ENCODE measurements at places on chromosomes 5 and 9. TPM values are rescaled to one million over a fixed set of nuclear protein-coding genes. Genes with fewer than 3 reads are reported as not detected.
A peak's percentile ranks its signal among the peaks of the same experiment; 100 is the strongest.

DNA sequence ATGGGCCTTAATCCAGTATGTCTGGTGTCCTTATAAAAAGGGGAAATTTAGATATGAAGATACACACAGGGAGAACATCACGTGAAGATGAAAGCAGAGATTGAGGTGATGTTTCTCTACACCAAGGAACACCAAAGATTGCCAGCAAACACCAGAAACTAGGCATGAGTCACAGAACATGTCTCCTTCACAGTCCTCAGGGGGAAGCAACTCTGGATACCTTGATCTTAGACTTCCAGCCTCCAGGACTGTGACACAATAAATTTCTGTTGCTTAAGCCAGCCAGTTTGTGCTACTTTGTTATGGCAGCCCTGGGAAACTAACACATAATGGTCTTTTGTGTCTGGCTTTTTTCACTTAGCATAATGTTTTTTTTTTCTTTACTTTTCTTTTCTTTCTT, 41.2 kb upstream of the STRBP start:
- DNase-seq = no peak

DNA sequence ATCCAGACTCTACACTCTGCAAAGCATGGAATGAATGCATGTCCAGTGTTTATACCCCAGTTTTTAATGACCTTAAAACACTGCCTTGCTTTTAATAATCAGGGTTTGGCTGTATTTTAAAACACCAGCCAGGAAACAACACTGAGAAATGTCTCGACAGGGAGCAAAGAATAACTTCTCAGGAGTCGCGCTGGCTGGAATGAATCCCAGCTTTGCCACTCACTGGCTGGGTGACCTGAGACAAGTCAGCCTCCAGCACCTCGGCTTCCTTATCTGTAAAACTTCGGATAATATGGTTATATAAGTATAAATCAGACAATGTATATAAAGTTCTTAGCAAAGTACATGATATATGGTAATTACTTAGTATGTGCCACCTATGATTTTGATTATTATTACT, 505.0 kb downstream of the SPOCK1 start:
- no peak for DNase-seq

DNA sequence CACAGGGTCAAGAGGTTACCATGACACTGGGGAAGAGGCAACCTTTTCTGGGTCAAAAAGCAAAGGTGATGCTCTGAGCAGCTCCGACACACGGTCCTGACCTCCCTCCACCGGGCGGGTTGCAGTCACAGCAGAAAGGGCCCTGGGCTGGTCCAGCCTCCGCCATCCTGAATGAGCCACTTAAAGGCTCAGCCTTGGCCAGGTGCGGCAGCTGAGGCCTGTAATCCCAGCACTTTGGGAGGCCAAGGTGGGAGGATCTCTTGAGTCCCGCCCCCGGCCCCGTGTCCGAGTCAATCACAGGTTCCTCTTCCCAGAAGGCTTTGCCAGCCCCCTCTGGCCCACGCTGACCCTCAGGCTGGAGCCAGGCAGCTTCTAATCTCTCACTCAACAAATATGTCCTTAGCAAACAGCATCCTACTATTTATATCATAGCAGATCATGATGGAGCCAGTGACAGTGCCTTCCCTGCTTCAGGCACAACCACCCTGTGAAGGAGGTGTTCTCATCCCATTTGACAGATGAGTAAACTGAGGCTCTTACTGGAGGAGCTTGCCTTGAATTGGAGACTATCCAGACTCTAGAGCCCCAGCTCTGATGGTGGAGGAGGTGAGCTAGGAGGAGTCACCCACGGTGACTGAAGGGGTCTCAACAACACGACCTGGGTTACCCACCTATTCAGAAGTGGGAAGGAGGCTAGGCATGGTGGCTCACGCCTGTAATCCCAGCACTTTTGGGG, 79.1 kb downstream of the LRSAM1 start:
- no peak for DNase-seq

DNA sequence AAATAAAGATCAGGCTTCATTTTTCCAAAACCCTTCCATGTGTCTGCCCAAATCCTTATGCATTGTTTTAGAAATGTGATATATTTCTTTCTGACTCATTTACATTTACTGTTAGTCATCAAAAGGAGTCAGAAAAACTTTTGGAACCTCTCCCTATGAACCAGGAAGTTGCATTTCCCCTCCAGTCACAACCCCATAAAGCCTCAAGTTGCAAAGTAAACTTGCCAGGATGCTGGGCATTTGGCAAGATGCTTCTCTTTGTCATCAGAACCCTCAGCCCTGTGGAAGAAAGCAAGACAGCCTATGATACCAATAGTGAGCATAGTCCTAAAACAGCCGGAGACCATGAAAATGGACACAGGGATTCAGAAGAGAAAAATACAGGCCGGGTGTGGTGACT, 84.2 kb downstream of the MUSK start:
- peak; percentile 93 for DNase-seq

- DNase-seq = peak; percentile 49
Measured at GRCh38 chr9:14198047-14198840, 115.7 kb downstream of the NFIB start.

- no peak for DNase-seq
Measured at GRCh38 chr5:135894276-135894675, 1.4 kb downstream of the IL9 start.

GRCh38 chr5:40041452-40041851, 616.7 kb upstream of the DAB2 start:
- no peak for DNase-seq

GRCh38 chr5:111142932-111143331, 50.8 kb downstream of the WDR36 start:
- peak; percentile 12 for DNase-seq

GRCh38 chr9:87065981-87066380, 118.7 kb upstream of the GAS1 start:
- DNase-seq = no peak

DNA sequence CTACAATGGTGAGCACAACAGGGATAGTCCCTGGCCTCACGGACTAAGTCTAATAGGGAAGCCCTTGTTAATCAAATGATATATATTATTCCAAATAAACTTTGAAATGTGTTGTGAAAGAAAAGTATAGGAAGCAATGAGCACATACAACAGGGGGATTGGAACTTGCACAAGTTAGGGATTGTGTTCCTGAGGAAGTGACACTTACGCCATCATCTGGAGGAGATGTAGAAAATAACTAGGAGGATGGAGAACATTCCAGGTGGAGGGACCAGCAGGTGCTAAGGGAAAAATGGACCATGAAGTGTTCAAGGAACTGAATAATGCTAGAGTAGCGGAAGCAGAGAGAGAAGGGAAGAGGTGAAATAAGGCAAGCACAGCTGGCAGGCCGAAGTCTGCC, 18.8 kb upstream of the RPS23 start:
- no peak for DNase-seq

DNA sequence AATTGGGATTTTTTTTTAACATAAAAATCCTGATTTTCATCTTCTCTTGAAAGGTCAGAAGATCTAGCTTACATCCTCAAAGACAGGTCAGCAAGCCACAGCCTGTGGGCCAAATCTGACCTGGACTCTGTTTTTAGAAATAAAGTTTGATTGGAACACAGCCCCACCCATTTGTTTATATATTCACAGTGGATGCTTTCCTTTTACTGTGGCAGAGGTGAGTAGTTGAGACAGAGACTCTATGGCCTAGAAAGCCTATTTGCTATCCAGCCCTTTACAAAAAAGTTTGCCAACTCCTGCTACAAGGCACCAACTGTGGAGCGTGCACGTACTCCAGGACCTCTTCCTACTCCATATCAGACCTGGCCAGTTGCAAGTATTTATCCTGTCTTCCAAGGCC, 13.4 kb upstream of the CCNJL start:
- DNase-seq = no peak

DNA sequence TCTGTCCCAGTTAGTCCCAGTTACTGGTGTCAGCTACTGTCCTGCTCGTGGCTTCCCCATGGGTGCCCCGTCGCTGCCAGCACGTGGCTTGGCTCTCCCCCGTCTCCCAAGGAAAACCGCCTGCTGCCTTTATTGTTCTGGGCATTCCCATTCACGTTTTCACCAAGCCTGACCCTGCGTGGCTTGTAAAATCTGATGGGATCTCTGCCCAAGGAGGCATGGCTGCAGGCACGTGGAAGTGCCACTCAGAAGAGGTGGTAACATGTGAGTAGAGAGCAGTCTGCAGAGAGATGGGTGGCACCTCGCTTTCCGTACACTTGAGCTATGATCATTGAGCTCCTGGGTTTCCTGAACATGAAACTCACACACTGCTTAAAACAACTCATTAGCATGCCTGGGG, 429.2 kb upstream of the KLF4 start:
- DNase-seq = no peak

DNA sequence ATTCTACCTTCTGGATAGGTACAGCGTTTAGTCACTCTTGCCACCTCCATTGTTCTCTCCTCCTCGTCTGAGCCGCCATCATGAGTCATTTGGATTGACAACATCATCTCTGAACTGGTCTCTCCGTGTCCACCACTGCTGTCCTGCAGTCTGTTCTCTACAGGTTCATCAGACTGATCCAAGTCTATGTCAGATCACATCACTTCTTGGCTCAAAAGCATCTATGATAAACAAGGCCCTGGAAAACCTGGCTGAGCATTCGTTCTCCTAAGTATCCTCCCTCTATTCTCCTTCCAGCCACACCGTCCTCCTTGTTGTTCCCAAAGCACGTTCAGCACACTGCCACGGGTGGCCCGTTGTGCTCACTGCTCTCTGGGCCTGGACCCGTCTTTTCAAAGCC, 50.5 kb downstream of the CTNND2 start:
- no peak for DNase-seq

DNA sequence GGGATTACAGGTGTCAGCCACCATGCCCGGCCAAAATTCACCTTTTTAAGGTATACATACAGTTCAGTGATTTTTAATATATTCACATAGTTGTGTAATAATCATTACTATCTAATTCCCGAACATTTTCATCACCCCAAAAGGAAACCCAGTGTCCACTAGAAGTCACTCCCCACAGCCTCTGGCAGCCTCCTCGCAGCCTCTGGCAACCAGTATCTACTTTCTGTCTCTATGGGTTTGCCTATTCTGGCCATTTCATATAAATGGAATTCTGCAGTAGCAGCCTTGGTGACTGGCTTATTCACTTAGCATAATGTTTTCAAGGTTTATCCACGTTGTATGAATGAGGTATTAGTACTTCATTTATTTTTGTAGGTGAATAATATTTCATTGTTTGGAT, 59.0 kb downstream of the UBAP1 start:
- no peak for DNase-seq

- DNase-seq = peak; percentile 19
Measured at GRCh38 chr5:14715481-14715880, 51.0 kb downstream of the OTULIN start.

GRCh38 chr5:36640949-36641348, 34.5 kb downstream of the SLC1A3 start:
- no peak for DNase-seq

ANKDD1B gene
- total RNA-seq = 0.41 TPM

PCDHGC3 gene
- 100.0 TPM for total RNA-seq

SRD5A1 gene
- 27.6 TPM for total RNA-seq

LAMC3 gene
- total RNA-seq = 0.20 TPM

TBC1D13 gene
- 24.3 TPM for total RNA-seq

FOXD4L3 gene
- total RNA-seq = not detected

CNOT8 gene
- total RNA-seq = 40.1 TPM
